Spinal cord (tissue), 10 donors: ENCODE measurements at places on chromosomes 6 and 20.

GRCh38 chr6:168376120-168376519 is 56.5 kb upstream of the DACT2 start:
- no peak for DNase-seq

DNA sequence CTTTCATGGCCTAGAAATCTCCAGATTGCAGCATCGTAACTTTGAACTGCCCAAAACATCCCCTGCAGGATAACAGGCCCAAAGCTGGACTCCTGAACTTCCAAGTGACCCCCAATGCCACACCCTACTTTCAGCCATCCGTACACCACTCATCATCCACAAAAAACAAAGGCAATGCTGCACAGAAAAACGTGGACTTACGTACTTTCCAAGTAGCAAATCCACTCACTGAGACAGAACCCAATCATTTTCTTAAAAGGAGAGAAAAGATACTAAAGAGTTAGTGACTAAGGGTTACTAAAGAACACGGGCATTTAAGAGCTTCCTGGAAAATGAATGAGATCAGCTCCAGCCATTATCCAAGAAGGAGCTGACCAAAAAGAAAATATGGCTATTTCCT is 211.0 kb downstream of the WDR27 start:
- DNase-seq, result no peak

DNA sequence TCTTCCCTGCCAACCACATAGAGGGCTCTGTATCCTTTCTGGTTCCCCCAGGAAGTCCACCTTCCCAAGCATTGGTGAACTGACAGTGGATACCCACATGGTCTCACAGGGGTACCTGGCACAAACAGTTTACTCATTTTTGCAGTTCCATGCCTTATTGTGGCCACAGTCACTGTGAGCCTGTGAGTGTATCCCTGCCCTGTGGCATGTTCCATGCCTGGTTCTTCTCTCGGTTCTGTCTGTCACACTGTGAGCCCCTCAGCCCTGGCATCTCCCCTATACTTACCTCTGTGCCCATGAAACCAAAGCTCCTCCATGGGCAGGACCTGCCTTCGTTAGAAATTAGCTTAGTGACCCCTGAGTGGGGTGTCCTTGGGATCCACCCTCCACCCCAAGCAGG is 107.8 kb downstream of the TOX2 start:
- no peak for DNase-seq

DNA sequence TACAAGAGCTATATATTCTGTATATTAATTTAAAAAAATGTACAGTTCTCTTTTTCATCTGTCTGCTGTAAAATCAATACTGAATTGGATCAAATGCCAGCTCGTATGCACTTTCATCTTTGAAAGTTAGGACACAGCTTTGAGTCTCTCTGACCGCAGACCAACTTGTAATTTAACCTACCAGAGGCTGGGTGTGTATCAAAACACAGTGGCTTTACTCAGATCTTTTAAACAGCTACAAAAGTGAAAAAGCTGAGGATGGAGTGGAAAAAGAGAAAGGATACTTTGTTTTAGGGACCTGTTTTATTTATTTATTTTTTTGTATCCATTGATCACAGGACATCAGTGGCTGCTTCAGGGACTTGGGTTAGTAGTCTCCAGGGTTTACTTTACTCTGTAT is 44.1 kb downstream of the KIAA0408 start:
- DNase-seq, result no peak

- no peak for DNase-seq
Measured at GRCh38 chr6:150046943-150047342, 21.6 kb upstream of the RAET1L start.

DNA sequence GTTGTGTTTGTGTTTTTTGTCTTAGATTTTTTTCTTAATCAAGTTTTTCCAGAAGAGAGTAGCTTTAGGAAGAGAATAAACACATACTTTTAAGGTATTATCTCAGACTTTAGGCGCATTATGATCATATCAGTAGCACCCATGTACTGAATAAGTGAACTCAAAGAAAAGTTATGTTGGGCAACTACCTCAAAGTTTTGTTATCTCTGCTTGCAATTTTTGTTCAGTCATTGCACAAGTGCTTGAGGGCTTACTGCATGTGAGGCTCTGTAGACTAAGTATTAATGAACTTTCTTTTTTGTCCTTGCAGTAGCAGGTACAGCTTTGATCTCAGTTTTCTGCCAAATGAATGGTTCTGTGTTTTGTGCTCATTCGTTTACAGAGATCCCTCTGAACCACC is 189.0 kb downstream of the SLC16A10 start:
- DNase-seq, result no peak

DNA sequence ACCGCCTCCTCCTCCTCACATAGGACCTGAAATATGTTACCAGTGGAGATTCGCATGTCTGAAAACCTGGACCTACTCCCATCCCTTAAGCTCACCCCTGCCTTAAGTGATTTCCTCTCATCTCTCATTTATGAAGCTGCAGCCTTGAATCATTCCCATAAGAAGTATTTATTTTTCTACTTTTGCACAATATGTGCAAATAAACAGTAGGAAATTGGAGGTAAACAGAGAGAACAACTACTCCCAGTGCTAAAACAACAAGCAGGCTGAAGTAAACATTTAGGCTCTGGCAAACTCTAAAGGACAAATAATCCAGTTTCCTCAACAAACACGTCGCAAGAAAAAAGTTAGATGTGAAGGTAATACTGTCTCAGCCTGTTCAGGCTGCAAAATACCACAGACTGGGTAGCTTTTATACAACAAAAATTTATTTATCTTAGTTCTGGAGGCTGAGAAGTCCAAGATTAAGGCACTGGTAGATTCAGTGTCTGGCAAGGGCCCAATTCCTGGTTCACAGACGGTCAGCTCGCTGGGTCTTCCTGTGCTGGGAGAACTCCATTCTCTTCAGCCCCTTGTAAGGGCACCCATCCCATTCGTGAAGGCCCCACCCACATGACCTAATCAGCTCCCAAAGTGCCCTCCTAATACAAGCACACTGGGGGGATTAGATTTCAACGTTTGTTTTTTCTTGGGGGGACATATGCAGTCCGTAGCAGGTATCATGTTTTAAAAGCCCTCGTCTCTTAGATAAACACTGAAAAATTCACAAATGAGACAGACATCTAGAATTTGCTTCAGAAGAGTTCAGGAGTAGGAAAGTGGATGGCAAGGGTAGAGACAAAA is 15.6 kb downstream of the SPATA2 start:
- DNase-seq, result no peak

DNA sequence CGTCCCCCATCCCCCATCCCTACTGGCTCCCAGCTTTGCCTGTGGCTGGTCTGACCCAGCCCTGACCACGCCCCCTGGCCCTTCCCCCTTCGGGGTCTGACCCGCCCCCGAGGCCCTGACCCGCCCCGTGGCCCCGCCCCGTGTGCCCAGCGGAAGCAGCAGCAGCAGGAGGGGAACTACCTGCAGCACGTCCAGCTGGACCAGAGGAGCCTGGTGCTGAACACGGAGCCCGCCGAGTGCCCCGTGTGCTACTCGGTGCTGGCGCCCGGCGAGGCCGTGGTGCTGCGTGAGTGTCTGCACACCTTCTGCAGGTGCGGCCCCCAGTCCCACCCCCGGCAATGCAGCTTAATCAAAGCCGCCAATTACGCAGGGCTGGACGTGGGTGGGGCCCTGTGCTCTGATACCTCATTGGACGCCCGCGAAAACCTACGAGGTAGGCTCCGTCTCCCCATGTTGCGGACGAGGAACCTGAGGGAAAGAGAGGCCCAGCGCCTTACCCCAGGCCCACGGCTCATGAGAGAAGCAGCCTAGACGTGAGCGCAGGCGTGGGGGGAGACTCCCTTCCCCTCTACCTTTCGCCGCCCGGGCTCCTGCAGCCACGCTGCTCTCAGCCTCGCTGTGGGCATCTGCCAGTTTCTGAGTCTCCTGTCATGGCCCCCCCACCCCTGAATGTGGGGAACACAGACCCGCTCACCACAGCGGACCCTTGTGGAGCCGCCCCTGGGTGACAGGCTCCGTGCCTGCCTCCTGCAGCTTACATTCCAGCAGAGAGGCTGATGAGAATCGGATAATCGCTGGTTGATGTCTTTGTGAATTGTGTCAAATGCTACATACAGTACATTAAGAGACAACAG is 12.8 kb downstream of the RBCK1 start:
- no peak for DNase-seq

DNA sequence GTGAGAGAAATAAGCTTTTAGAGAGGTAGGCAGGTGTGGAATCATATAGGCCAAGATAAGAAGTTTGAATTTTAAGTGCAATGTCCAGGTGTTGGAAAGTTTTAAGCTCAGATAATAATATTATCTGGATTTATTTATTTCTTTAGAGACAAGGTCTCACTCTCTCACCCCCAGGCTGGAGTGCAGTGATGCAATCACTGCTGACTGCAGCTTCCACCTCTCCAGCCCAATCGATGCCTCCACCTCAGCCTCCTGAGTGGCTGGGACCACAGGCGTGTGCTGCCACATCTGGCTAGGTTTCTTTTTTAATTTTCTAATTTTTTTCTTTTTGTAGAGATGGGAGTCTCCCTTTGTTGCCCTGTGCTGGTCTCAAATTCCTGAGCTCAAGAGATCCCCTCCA is 5.5 kb upstream of the MAS1L start:
- no peak for DNase-seq

GRCh38 chr6:25239059-25239458 is 40.1 kb upstream of the CARMIL1 start:
- no peak for DNase-seq

DNA sequence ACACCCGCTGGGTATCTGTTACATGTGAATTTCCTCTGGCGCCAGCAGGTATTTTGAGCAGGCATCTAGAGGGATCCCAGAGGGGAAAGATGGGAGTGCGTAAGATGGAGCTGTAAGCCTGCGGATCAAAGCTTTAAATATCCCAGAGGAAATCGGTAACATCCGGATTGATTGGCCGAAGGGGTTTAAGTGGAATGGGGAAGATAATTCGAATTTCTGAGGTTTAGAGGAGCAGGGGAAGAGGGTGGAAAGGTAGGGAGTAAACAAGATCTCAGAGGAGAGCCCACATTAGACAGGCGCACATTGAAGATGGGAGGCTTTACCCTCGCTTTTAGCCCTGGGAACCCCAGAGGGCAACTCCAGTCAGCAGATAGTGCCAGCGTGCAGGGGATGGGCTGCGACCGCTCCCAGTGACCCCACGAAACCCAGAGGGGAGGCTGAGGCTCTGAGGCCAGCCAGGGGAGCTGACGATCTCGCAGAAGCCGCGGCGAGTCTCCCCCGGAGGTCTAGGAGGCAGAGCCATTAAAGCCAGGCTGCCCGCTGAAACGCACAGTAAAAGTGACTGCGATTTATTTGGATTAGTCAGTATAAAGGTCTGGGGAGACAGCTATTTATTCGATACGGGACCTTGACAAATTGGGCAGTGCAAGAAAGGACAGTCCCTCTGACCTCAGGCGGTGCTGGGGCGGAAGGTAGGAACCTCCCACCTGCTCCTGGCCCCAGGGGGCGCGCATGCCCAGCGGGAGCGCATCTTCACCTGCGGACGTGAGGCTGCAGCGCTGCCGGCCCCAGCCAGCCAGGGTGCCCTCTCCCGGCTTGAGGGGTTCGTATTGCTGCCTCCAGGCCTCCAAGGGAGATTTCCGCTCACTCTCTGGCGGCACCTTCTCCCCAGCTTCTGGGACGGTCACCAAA is 34.3 kb upstream of the TCF21 start:
- DNase-seq, result no peak

GRCh38 chr6:2412731-2413130 is 167.3 kb upstream of the GMDS start:
- no peak for DNase-seq

DNA sequence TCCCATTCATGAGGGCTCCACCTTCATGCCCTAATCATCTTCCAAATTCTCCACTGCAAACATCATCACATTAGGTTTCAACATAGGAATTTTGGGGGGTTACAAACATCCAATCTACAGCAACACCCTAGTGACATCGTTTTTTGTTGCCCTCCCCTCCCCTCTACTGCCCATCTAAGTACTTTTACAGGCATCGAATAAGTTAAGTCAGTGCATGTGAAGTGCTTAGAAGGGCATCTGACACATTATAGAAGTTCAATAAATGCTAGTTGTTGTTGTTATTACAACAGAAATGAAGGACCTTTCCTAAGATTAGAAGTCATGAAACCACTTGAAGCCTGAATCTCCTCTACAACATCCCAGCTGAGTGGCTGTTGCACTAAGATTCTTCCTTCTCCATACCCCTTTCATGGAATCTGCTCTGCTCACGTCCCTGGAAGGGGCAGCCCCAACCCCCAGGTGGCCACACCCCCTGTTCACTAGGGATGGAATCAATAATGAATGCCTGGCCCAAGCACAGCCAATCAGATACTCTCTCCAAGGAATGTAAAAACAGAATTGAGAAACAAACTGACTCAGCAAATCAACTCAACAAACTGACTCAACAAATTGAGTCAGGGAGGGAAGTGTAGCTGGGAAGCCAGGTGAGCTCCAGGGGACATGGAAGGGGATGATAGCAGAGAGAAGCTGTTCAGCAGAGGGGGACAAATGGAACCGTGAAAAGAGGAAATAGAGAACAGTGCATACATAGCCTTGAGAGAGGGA is 3.9 kb upstream of the LRP11 start:
- no peak for DNase-seq

DNA sequence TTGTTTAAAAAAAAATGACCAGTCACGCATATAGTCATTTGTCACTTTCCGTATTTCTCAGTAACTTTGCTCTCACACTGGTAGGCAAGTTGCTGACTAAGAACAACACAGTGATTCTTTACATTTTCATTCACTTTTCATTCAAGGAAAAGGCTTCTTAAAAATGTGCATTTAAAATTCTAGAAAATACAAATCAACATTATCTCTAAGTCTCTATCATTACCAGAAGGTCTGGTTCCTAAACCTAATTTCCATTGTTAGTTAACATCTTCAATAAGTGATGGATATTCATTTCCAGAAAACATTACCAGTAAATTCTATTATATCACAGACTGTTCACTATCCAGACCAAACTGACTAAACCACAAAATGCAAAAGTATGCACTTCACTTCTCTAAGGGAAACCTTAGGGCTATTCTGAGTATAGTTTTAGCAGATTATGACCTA is 115.3 kb downstream of the AHI1 start:
- no peak for DNase-seq

GRCh38 chr20:43404878-43405277 is 52.8 kb upstream of the SRSF6 start:
- no peak for DNase-seq

DNA sequence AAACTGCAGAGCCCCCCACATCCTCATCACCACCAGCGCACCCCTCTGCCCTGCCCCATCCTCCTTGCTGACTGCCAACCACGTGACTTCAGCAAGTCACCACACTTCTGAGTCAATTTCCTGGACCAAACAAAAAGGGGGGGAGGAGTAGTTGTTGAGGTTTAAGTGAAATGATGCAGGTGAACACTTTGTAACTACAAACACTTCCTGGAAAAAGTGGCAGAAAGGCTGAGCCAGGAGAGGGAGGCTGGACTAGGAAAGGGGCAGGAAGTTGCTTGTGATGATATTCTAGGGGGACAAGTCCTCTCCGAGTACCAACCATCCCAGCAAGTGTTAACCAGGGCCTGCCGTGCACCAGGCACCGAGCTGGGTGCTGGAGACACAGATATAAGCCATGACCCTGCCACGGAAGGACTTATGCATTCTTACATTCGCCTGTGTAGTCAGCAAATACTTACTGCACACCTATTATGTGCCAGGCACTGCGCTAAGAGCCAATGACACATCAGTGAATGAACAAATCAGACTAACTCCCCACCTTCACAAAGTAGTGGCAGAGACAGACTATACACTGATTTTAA is 67.3 kb downstream of the PREX1 start:
- DNase-seq, result no peak

- no peak for DNase-seq
Measured at GRCh38 chr20:24027229-24027628, 38.6 kb upstream of the GGTLC1 start.
